ENCODE measurements at places on chromosomes 7 and 10.
A peak's percentile ranks its signal among the peaks of the same experiment; 100 is the strongest.

- no peak for DNase-seq
These were observed 123.8 kb downstream of the IPMK start for GRCh38 chr10:58143944-58144343.

DNA sequence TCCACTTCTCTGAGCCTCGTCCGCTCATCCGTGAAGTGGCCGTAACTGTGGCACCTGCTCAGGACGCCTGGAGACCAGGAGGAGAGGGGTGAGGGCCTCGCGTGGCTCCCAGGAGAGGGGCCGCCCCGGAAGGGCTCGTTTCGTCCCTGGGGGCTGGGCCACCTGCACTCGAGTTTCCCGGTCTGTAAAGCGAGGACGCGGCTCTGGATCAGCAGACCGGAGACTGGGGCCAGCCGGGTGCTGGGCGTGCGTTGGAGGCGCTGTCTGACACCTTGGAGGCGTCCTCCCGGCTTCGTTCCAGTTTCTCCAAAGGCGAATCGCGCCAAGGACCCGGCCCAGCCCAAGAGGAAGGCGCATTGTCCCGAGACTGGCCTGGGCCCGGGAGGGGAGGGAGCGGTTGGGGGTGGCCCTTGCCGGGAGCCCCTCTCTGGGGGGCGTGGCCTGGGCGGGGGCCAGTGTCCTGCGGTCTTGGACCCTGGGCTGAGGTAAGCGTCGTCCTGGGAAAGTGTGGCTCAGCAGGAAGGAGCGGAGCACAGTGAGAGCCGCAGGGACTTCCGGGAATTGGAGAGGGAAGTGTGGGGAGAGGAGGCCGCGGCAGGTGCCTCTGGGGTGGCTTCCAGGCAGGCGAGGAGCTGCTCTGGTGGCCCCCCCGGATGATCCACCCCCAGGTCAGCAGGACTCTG, 89.6 kb downstream of the FOXL3 start:
- DNase-seq: no peak

GRCh38 chr10:111246814-111247452, 170.1 kb downstream of the ADRA2A start:
- DNase-seq: no peak

DNA sequence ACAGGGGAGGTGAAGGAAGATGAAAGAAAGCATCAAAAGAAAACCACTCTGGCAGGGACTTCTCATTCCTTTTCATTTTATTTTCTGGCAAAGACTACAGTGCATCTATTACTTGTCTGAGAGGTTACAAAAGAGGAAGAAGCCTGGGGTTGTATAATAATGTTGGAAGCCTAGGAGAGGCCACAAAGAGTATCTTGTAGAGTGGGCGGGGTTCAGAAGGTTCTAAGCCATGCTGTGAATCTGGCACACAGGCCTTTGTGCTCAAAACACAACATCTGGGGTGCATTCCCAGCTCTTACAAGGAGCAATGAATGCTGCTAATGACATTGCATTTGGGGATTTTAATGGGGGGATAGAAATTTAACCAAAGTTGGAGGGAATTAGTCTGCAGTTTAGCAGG, 49.4 kb downstream of the MRPL32 start:
- DNase-seq: no peak

- DNase-seq: no peak
These were observed 26.6 kb downstream of the WNT8B start for GRCh38 chr10:100489396-100489795.

DNA sequence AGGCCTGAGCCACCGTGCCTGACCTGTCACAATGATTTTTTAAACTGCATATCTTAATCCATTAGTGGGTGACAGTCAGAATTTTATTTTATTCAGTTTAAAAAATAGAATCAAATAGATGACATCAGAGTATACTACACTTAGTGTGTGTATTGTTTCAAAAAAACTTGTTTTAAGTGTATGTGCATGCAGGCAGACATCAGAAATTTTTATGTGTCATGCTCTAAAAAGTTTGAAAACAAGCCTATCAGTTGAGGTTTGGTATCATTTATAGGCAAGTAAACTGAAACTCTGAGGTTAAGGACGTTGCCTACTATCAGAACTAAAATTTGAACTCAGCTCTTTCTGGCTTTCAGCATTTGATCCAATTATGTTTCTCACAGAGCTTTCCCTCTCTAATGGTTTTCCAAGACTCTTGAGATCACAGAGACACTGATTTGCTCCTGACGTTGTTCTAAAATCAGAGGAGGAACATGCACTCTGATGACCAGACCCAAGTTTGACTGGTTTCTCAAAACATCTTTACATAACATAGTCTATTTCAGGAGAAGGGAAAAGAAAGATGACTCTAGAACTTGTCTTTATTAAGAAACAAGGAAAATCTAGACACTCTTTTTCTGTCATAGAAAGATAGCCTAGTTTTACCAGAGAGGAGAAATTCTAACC, 188.6 kb downstream of the AUTS2 start:
- no peak for DNase-seq

DNA sequence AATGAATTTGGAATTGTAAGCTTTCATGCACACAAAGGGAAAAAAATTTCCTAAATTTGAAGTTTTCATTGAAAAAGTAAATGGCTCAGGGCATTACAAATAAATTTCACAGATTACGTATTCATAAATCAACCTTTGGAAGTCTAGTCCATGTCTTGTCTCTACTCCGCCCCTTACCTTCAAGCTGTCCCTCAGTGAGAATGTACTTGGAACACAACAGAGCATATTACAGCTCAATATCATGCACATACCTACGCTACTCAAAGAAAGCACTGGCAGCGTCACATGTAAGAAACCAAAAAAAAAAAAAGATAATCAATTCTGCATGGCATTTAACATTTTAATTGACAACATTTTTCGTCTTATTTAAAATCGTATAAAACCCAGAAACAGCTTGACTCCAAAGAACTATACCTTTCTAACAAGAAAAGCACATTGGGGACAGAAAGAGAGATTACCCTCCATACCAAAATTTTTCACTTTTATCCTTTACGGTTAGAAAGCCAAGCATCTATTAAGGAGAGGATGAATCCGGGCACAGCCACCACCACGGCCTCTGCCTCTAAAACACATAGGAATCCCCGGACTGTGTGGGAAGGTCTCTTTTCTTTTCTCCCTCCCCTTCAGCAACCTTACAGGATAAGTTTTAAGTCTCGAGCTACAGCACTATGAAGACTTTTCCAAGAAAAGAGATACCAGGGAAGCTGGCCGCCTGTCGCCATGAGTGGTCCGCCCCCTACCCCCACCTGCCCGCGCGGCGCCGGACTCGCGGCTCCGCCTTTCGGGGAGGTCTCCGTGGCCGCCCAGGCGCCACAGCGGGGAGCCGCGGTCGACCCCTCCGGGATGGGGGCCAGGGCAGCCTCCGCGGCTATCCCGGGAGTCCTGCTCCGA, 1.1 kb downstream of the JMJD1C start:
- DNase-seq: peak; percentile 42

GRCh38 chr7:113715981-113716856, 202.6 kb downstream of the PPP1R3A start:
- peak; percentile 5 for DNase-seq

DNA sequence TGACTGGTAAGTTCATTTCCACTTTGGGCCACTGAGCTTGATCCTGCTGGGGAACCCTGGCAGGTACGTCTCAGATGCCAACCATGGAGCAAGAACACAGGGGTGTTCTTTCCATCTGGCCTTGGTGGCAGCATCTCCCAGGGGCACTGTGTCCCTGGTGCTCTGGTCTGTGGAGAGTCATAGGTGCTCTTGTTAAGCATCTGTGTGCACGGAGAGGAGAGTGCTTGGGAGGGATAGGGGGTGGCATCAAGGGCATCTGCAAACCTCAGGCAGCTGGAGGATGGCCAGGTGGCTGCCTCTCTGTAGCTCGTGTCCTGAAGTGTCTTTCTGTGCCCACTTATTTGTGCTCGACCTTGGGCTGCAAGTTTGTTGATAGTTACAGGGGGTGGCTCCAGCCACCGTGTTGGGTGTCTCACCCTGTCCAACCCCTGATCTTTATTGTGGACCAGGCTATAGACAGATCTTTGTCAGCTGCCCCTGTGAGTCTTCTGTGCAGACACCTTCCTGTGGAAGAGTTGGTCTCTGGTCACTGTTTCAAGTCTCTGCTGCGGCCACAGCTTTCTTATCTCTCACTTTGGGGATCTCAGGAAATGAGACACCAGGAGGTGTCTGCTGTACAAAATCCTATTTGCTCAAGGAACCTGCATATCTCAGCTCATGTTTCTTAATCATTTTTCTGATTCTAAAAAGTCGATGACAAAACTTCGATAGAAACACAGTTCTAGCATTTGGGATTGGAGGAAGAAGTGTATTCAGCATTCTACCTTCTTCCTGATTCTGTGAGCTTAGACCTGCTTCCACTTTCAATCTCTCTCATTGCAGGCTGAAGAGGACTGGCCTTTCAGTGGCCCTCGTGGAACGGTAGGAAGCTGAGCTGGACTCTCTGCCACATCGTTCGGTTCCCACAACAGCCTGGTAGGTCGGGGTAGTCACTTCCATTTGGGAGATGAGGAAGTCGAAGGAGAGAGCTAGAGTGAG, 17.2 kb upstream of the GIMAP8 start:
- no peak for DNase-seq

- DNase-seq: peak; percentile 50
These were observed 850.9 kb downstream of the LRMDA start for GRCh38 chr10:76282061-76283025.

DNA sequence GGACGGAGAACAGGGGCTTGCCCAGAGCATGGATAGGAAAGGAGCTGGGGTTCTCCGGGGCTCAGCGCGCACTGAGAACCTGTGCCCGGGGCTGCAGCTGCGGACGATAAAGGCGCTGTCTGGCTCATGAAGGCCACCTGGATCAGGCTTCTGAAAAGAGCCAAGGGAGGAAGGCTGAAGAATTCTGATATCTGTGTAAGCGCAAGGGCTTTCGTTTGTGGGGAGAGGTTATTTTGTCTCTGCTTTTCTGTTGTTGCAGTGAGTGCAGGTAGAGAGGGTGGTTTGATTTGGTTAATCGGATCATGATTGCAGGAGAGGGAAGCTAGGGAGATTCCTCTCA, 250.5 kb downstream of the NSUN6 start:
- no peak for DNase-seq

DNA sequence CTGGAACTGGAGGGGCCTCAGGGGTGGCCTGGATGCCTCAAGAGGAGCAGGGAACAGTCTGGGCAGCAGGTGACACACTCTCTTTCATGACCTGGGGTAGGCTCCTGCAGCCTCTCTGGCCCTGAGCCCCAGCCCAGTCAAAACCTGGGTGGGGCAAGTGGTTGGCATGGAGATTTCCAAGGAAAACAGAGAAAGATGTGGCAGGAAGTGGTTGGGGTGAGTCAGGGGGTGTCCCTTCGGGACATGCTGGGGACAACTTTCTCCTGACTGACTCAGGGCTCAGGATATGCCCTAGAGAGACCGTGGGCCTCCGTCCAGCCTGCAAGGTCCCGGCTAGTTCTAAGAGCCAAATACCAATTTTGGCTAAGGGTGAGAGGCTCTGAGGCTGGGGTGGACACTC, 2.9 kb downstream of the AQP1 start:
- peak; percentile 46 for DNase-seq

- DNase-seq: no peak
These were observed 1065.8 kb downstream of the REEP3 start for GRCh38 chr10:64586934-64587503.

DNA sequence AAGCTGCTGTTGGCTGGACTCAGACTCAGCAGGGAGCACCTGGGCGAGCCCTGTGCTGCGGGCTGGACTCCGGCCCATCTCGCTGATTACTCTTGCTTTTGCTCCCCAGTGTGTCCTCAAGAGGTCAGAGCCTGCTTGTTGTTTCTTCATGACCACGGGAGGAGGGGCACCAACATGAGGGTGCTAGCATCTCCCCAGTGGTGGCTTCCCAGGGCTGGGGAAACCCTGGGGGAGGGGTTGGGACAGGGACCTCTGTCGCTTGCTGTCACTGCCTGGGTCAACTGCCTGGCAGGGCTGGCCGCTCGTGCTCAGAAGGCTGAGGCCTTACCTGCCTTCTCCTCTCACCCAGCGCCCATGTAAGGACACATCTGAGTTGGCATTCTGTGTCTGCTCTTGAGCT, 152.3 kb upstream of the SHH start:
- DNase-seq: no peak

GRCh38 chr10:116728526-116729096, 13.8 kb downstream of the HSPA12A start:
- no peak for DNase-seq

DNA sequence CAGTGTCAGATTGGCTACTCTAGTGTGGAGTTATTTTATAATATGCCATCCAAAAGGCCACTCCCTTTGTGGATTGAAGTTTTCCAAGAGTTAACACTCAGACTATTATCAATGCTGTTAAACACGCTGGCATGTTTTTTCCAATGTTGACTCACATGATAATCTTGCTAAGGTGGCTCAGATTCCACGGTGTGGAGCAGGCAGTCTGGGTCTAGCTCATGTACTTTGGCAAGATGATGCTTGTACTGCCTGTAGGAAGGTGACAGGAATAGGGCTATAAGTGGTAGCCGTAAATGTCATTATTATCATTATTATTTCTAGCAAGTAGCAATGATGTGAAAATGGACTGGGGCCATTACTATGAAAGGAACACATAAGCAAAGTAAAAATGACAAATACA, 79.4 kb upstream of the TBX20 start:
- DNase-seq: no peak

- no peak for DNase-seq
These were observed 31.6 kb upstream of the PPP1R3C start for GRCh38 chr10:91664426-91664825.

Measured in astrocyte of the spinal cord (primary cell).